ENCODE measurements at places on chromosomes 11 and 22.
A peak's percentile ranks its signal among the peaks of the same experiment; 100 is the strongest.

- no peaks in the 10 kb centered on the region for H3K27me3 ChIP-seq
- no peaks in the 10 kb centered on the region for H3K4me1 ChIP-seq
- no peak overlapping the region for H3K27ac ChIP-seq
- H3K4me3 ChIP-seq: no peak overlapping the region
- no peak for DNase-seq
Measured at GRCh38 chr11:120109531-120109930, 28.4 kb downstream of the TRIM29 start.

DNA sequence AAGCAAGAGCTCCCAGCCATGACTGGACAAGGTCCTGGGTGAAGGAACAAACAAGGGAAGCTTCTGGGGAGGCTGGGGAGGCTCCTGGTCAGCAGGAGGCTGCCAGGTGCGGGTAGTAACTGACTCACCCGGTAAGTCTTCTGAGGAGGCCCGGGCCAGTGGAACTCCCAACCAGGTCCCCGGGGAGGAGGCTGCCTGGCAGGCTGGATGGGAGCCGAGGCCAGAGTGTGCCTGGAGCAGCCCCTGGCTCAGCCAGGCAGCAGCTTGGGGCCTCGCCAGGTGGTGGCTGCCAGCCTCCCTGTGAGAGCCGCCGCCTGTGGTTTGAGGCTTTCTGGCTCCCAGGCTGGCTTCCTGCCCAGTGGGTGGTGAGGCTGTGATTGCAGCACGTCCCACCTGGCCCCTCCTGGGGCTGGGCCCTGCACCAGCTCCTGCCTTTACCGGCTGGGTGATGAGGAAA lies 46.2 kb downstream of the IGF2 start:
- H3K27me3 ChIP-seq: peaks cover 5% of the 10 kb centered on the region
- H3K4me1 ChIP-seq: peaks cover 10% of the 10 kb centered on the region
- no peak for DNase-seq
- H3K27ac ChIP-seq: no peak overlapping the region

DNA sequence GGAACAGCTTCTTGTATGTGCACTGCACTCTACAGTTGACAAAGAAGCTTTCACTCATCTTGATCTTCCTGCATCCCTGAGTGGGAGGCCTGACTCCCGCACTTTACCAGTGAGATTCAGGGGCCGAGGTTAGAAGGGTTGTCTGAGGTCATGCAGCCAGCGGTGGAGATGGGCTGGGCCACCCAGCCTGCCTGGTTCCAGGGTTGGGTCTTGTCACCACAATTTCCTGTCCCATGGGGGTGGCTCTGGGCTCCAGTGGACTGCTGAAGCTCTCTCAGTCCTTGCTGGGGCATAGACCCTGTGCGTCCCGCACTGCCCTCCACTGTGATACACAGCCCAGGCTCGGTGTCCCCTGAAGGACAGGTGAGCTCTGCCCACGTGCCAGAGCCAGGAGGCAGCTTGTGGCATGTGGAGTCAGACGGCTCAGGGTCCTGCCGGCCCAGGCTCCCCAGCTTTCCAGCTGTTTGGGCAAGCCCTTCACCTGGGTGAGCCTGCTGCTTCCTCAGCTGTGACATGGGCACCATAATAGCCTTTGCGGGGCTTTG lies 6.9 kb upstream of the MYO7A start:
- no peaks in the 10 kb centered on the region for H3K27me3 ChIP-seq
- no peak for DNase-seq
- H3K4me1 ChIP-seq: no peaks in the 10 kb centered on the region
- H3K4me3 ChIP-seq: no peak overlapping the region

- no peaks in the 10 kb centered on the region for H3K36me3 ChIP-seq
- DNase-seq: no peak
- H3K27ac ChIP-seq: peak overlapping the region; percentile 39
- H3K4me1 ChIP-seq: peaks cover 84% of the 10 kb centered on the region
Measured at GRCh38 chr22:23218867-23219251, 38.5 kb downstream of the BCR start.

GRCh38 chr22:39220890-39221850 lies 23.6 kb downstream of the PDGFB start:
- H3K4me1 ChIP-seq: peaks cover 7% of the 10 kb centered on the region
- peaks cover 13% of the 10 kb centered on the region for H3K27me3 ChIP-seq
- no peaks in the 10 kb centered on the region for H3K36me3 ChIP-seq
- H3K4me3 ChIP-seq: no peak overlapping the region
